ENCODE measurements at places on chromosomes 12 and 14. TPM values are rescaled to one million over a fixed set of nuclear protein-coding genes. Genes with fewer than 3 reads are reported as not detected.

POLE2 gene
- total RNA-seq, result 14.8 TPM

TIGAR gene
- total RNA-seq, result 4.6 TPM

HOTAIR gene
- total RNA-seq, result 6.8 TPM

NUBPL gene
- total RNA-seq, result 4.4 TPM

SERPINA6 gene
- 1.2 TPM for total RNA-seq

GPR162 gene
- not detected for total RNA-seq

C14orf180 gene
- 0.38 TPM for total RNA-seq

RFX4 gene
- total RNA-seq, result not detected

KRT85 gene
- total RNA-seq, result not detected

OR4M1 gene
- not detected for total RNA-seq

CMKLR1 gene
- total RNA-seq, result not detected

KRT83 gene
- 0.94 TPM for total RNA-seq

LGR5 gene
- total RNA-seq, result 7.6 TPM

KLRF1 gene
- not detected for total RNA-seq

TAS2R30 gene
- total RNA-seq, result 0.86 TPM

SSPN gene
- 10.6 TPM for total RNA-seq

Measured in HT-29 (cell line).